ENCODE measurements at places on chromosomes 6 and 20. TPM values are rescaled to one million over a fixed set of nuclear protein-coding genes. Genes with fewer than 3 reads are reported as not detected.

PRICKLE4 gene
- total RNA-seq, result 0.44 TPM

RBPJL gene
- total RNA-seq, result not detected

HAO1 gene
- not detected for total RNA-seq

KHDC1L gene
- total RNA-seq, result not detected

LGSN gene
- 3.5 TPM for total RNA-seq

E2F1 gene
- 29.6 TPM for total RNA-seq

ETV7 gene
- total RNA-seq, result 0.10 TPM

TFAP2A gene
- 18.7 TPM for total RNA-seq

LY6G6C gene
- total RNA-seq, result not detected
